Cortex of kidney (tissue), 1 donor: ENCODE measurements at places on chromosomes 2 and 18.

DNA sequence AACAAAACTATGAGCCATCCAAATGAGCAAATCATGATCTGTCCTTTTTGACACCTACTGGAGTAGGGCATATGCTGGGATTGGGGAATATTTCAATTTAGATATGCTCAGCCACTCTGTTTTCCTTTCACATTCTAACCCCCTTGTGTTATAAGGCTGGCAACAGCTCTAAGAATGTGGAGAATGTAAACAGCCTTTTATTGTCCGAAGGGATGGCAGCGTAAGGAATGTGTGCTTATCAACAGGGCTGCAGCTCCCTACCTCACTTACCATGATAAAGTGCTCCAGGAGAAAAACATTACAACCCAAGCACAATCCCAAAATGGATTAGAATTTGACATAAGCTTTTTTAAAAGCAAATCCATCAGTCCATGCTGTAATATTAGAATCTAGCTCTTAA is 2.2 kb downstream of the NXPH2 start:
- no peak for DNase-seq

- no peak for DNase-seq
Observed at GRCh38 chr2:41678639-41679038, 369.2 kb upstream of the PKDCC start.

DNA sequence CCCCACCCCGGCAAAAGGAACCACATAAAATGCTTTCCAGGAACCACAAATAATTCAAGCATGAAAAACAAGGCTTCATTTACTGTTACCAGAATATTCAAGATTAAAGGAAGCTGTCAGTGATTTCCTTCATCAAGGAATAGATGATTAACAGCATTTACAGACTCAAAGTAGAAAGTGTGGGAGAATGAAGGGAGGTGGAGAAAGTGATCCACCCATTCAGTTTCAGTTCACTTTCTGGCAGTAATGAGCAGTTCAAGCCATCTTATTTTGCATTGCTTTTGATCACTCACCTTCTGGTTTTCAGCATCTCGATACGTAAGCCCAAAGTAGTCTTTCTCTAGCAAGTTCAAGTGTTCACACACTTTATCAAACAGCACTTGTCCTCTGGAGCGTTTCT is 99.0 kb downstream of the EPB41L3 start:
- DNase-seq: no peak

- no peak for DNase-seq
Observed at GRCh38 chr18:74148543-74149070, 284 bp downstream of the TIMM21 start.

DNA sequence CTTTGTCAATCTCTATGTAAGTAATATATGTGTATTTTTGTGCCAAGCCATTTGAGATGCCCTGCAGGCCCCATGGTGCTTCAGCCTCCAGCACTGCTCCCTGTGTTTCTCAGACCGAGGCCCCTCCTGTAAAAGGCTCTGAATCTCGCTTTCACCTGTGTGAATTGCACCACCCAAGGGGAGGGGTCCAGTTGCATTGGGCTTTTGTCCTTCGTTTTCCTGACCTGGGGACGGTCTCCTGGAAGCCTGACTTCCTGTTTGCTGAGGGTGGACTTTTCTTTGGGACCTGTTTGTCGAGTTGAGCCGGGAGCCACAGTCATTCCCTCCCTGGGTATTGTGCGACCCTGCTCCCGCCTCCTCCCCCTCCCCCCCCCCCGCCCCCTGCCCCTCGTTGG is 48.9 kb downstream of the AGAP1 start:
- DNase-seq: no peak

GRCh38 chr2:59988341-59988740 is 565.1 kb downstream of the BCL11A start:
- DNase-seq: no peak

GRCh38 chr2:30690126-30690561 is 117.1 kb downstream of the CAPN13 start:
- no peak for DNase-seq

- DNase-seq: no peak
Observed at GRCh38 chr18:65746936-65747335, 3.9 kb upstream of the CDH7 start.

- no peak for DNase-seq
Observed at GRCh38 chr2:216596236-216596979, 36.8 kb upstream of the IGFBP2 start.

GRCh38 chr2:147094077-147094476 is 750.8 kb upstream of the ACVR2A start:
- DNase-seq: no peak

GRCh38 chr2:130336877-130337734 is 5.6 kb upstream of the IMP4 start:
- DNase-seq: no peak

DNA sequence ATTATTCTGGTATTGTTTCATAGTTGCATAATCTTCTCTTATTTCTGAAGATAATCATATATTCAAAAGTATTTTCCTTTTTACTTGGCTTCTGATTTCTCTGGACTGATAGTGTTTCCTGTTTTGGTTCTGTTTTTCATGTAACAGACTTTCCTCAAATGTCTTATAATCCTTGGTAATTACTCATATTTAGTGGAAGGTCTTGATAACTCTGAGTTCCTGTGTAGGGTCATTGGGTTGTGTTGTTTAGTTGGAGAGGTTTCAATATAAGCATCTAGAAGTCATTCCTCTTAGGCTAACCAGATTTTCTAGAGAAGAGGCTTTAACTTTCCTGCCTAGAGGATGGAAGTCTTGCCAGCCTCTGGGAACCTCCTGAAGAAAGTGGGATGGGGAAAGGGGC is 23.8 kb downstream of the MFSD6 start:
- DNase-seq: no peak

DNA sequence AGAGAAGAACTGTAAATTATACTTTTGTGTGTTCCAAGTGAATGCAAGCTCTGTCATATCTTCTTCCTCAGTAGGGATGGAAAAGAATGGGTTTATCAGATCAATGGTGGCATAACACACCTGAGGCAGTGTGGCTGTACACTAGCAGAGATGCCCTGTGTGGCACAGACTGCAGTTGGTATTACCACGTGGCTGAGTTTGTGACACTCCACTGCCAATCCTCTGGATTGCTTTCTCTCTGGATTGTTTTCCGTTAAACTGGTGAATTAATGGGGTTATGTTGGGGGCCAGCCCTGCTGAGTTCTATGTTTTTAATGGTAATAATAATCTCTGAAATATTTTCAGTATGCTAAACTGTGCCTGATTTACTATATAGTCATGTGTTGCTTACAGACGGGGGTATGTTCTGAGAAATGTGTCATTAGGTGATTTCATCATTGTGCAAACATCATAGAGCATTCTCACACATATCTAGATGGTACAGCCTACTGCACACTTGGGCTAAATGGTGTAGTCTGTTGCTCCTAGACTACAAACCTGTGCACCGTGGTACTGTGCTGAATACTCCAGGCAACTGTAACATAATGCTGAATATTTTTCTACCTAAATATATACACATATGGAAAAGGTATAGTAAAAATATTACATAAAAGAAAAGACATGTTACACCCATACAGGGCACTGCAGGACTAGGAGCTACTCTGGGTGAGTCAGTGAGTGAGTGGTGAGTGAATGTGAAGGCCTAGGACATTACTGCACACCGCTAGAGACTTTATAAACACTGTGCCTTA is 84.7 kb upstream of the ST6GAL2 start:
- DNase-seq: no peak

GRCh38 chr2:182715121-182715891 is 751 bp upstream of the DNAJC10 start:
- no peak for DNase-seq

DNA sequence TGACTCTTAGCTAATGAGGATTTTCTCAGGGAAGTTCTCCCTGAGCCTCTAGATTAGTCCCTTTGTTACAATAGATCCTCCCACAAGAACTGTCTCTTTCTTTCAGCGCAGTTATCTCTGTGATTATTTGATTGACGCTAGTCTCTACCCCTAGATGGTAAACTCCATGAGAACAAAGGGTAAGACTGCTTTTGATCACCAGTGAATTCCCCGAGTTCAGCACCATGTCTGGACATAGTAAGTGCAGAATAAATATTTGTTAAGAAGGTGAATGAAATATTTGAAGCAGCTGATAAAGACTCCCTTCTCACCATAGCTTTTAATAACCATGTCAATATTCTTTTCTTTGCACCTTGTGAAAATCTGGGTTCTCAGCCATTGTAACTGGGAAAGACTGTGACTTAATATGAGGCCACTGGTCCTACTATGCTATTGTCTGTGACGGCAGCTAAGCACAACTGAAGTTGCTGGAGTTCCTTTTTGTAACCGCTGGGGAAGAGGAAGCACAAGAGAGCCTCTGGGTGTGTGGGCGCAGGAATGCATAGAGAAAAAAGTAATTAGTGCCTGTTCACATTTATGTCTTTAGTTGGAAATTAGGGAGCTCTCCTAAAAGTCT is 214.7 kb downstream of the TGIF1 start:
- DNase-seq: no peak

DNA sequence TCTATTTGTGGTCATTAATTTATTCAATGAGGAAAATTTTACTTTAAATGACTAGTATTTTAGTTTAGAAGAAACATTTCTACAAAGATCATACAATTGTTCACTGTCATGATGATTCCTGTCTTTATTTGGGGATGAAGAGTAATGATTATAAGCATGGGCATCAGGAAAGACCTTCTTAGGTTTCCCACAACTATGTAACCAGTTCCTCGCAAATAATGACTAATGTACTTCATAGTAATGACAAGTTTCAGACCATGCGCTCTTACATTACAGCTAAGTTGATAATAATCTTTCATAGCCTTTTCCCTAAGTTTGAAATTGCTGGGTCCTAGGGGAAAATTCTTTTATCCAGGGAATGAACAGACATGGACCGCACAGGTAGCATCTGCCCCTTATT is 90.5 kb downstream of the MYO5B start:
- DNase-seq: no peak

- no peak for DNase-seq
Observed at GRCh38 chr2:37984589-37984988, 59.5 kb downstream of the RMDN2 start.

DNA sequence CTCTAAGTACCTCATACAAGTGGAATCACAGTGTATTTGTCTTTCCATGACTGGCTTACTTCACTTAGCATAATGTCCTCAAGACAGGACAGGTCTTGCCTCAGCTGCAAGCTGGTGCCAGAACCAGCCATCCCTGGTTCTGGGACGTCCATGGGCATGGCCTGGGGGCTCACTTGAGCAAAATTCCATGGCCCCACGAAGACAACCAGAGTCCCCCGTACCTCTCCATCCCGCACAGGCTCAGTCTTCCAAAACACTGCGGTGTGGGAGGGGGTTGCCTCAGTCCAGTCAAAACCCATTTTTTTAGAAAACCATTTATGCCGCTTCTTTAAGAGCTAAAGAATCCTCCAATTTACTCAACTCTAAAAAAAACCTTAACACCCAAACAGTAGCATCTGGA is 21.7 kb upstream of the CABLES1 start:
- DNase-seq: no peak

DNA sequence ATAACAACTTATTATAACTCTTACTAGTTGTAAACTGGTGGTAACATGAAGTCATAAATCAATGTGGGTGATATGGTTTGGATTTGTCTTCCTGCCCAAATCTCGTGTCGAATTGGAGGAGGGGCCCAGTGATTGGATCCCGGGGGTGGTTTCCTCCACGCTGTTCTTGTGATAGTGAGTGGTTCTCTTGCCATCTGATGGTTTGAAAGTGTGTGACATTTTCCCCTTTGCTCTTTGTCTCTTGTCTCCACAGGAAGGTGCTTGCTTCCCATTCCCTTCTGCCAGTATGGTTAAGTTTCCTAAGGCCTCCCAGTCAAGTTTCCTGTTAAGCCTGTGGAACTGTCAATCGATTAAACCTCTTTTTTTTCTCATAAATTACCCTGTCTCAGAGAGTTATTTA is 321.6 kb downstream of the DSEL start:
- no peak for DNase-seq

DNA sequence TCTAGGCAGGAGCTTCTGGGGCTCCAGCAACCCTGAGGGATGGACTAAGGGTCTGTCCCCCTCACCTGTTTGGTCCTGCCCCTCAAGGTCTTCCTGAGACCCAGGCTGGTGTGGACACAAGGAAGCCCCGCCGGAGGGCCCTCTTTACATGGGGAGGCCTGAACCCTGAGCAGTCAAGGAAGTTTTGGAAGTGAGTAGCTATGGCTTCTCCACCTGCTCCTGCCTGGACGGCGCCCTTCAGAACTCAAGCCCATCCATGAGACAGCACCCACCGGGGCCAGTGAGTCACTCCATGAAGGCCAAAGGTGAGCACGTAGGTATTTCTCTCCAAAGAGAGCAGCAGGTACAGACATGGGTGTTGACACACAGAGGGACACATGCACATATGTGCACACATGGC is 98.2 kb upstream of the CTDP1 start:
- no peak for DNase-seq

GRCh38 chr2:227767830-227768229 is 22.1 kb downstream of the SCYGR8 start:
- DNase-seq: no peak

DNA sequence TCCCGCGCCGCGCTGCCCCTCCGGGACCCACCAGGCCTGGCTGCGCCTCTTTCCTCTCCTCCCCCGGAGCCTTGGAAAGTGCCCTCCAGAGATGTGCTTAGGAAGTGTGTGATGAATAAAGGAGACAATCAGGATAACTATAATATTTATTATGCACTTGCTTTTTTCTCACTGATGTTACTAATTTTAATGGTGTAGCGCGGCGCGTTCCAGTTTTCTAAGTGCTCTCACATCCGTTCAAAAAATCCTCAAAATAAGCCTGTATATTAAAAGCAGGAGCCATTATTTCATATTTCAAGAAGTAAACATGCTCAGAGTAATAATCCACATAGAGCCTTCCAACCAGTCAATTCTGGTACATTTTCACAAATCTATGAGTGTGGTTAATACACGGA is 941 bp upstream of the MPPE1 start:
- no peak for DNase-seq

DNA sequence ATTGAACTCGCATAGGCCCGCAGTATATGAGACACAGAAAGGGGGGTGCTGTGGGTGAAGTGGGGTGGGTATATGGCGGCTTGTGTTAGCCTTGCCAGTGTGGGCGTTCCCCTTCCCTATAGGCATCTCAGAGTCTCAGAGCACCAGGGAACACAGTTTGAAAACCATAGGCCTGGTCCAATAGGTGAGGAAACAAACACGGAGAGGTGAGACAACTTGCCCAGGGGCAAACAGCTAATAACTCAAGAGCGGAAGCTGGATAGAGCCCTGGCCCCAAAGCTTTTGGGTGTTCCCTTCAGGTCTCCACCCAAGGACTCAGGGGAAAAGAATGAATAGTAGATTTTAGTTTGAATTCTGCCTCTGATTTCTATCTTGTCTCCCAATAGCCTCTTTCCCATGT is 7.9 kb downstream of the LIPG start:
- no peak for DNase-seq

DNA sequence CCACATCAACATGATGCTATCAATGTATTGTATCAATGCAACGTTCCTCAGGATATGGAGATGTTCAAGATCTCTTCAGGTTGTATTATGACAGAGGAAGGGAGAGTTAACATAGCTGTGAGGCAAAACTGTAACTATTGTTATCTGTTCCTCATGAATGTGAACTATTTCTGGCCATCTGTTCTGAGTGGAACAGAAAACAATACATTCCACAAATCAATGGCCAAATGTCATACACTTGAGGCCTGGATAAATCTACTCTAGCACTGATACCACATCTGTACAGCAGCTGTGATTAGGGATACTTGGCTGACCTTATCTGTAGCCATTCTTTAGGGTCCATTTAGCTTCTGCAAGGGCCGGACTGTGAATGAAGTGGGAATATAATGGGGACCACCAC is 447.9 kb downstream of the IRS1 start:
- DNase-seq: no peak

- DNase-seq: no peak
Observed at GRCh38 chr2:239130786-239131325, 270.0 kb downstream of the HDAC4 start.
